Smooth muscle cell of the umbilical artery (primary cell): ENCODE measurements at places on chromosomes 7 and 10. TPM values are rescaled to one million over a fixed set of nuclear protein-coding genes. Genes with fewer than 3 reads are reported as not detected.

Gene KAZALD1
- 3.6 and 5.9 TPM in 2 replicates for total RNA-seq

Gene TMEM229A
- not detected in 2 replicates for total RNA-seq

Gene SEM1
- total RNA-seq = 20.2 and 57.9 TPM in 2 replicates

Gene PCLO
- 0.59 and 3.0 TPM in 2 replicates for total RNA-seq

Gene OR2A42
- under 0.01 TPM in 1 of 2 replicates, not detected in the other for total RNA-seq

Gene GJD4
- not detected in 2 replicates for total RNA-seq

Gene POMZP3
- 0.88 and 4.8 TPM in 2 replicates for total RNA-seq

Gene UBE2D1
- total RNA-seq = 12.8 and 16.4 TPM in 2 replicates

Gene SUV39H2
- total RNA-seq = 9.2 and 16.1 TPM in 2 replicates

Gene MOGAT3
- not detected in 2 replicates for total RNA-seq

Gene GRM3
- not detected in 2 replicates for total RNA-seq

Gene SHH
- total RNA-seq = not detected in 2 replicates

Gene CLRN3
- not detected in 2 replicates for total RNA-seq

Gene TRIL
- 0.65 and 2.4 TPM in 2 replicates for total RNA-seq

Gene KCNH2
- total RNA-seq = 2.7 and 3.8 TPM in 2 replicates

Gene KNDC1
- 2.0 and 3.0 TPM in 2 replicates for total RNA-seq

Gene DCLRE1A
- 4.2 and 6.3 TPM in 2 replicates for total RNA-seq

Gene OPALIN
- not detected in 2 replicates for total RNA-seq

Gene PLEKHS1
- not detected in 2 replicates for total RNA-seq

Gene TSPAN12
- total RNA-seq = 0.30 and 0.78 TPM in 2 replicates

Gene DLX5
- total RNA-seq = 0.30 TPM in 1 of 2 replicates, not detected in the other

Gene GNAT3
- total RNA-seq = not detected in 2 replicates

Gene TCAF2
- 1.8 and 2.4 TPM in 2 replicates for total RNA-seq

Gene SLC12A9
- 12.2 and 14.3 TPM in 2 replicates for total RNA-seq

Gene SFTPA2
- total RNA-seq = not detected in 2 replicates

Gene CCT6A
- 196 and 215 TPM in 2 replicates for total RNA-seq

Gene A1CF
- total RNA-seq = not detected in 2 replicates

Gene AGK
- total RNA-seq = 23.8 and 35.0 TPM in 2 replicates

Gene PSD
- 2.4 and 12.2 TPM in 2 replicates for total RNA-seq

Gene LRRC4
- 0.18 TPM in 1 of 2 replicates, not detected in the other for total RNA-seq

Gene H2BK1
- not detected in 2 replicates for total RNA-seq

Gene CALCR
- total RNA-seq = not detected in 2 replicates

Gene IL2RA
- not detected in 2 replicates for total RNA-seq

Gene ADRB1
- total RNA-seq = not detected in 2 replicates

Gene HOXA9
- 8.6 and 13.5 TPM in 2 replicates for total RNA-seq

Gene GBX1
- not detected in 2 replicates for total RNA-seq

Gene CFAP70
- 0.97 and 1.5 TPM in 2 replicates for total RNA-seq

Gene LIPM
- total RNA-seq = not detected in 2 replicates

Gene ASAH2
- 0.59 and 2.3 TPM in 2 replicates for total RNA-seq

Gene AZGP1
- 0.32 TPM in 1 of 2 replicates, not detected in the other for total RNA-seq

Gene ITGB8
- 7.4 and 12.6 TPM in 2 replicates for total RNA-seq

Gene MEOX2
- total RNA-seq = under 0.01 TPM in 1 of 2 replicates, not detected in the other

Gene RPEL1
- 0.09 TPM in 1 of 2 replicates, not detected in the other for total RNA-seq

Gene KMT2E
- 80.8 and 110 TPM in 2 replicates for total RNA-seq

Gene LGI1
- total RNA-seq = not detected in 2 replicates

Gene PNLIP
- total RNA-seq = not detected in 2 replicates

Gene AEBP1
- 34.4 and 72.7 TPM in 2 replicates for total RNA-seq

Gene LIPK
- total RNA-seq = not detected in 2 replicates

Gene TMEM140
- total RNA-seq = 0.92 and 3.3 TPM in 2 replicates

Gene AKR1C1
- 6.8 and 8.3 TPM in 2 replicates for total RNA-seq

Gene FFAR4
- not detected in 2 replicates for total RNA-seq

Gene FZD1
- total RNA-seq = 7.7 and 8.3 TPM in 2 replicates
